ENCODE measurements at places on chromosomes 16 and 17.

DNA sequence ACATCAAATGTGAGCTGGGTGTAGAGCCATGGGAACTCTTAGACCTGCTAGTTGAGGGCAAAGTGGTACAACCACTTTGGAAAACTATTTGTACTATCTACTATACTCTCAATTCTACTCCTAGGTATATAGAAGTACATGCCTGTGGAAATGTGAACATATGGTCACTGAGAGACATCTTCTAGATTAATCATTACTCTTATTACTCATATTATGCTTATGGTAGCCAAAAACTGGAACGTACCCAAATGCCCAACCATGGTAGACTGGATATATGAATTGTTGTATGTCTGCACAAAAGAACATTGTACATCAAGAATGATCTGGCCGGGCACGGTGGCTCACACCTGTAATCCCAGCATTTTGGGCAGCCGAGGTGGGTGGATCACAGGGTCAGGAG is 2.7 kb downstream of the WDR45B start:
- DNase-seq: no peak

DNA sequence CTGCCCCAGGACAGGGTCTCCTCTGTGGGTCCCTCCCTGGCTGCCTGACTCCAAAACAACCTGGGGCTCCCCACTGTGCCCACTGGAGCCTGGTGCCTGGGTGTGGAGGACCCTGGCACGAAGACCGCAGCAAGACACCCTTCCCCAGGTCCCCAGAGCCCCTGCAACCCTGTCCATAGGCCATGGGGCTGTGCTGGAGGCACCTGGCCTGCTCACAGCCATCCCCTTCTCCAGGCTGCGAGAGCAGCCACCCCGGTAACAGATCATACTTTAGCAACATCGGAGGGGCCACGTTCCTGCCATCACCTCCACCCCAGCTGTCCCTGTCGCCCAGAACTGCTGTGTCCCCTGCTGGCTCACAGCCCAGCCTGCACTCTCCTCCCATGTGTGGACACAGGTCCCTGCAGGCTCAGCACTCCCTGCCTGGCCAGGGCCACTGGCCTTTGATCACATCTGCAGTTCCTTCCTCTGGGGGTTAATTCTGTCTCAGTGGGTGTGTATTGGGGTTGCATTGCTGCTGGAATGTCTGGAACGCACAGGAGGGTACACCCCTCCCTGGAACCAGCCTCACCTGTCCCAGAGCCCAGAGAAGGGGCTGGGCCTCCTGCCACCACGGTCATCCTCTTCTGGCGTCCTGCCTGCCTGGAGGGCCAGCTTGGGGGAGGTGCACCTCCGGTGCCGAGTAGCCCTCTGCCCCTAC is 12.2 kb downstream of the PPL start:
- DNase-seq: no peak

GRCh38 chr16:75219838-75220237 is 1.1 kb downstream of the CTRB1 start:
- DNase-seq: no peak

DNA sequence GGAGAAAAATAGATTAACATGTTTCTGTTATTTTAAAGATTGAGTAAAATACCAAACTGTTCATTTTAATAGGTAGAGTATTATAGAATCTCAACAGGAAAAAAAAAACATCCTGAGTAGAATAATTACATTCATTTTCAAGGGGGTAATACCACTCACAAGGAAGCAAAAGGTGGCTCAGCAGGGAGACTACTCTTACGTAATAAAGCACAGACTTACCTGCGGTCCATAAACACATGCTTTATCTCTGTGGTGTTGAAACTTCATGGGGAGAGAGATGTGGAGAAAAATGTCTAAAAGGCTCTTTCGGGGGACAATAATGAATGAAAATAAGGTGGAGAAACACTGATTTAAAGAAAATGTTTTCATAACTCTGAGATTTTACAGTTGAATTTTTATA is 171.7 kb downstream of the MRTFB start:
- DNase-seq: no peak

GRCh38 chr17:187130-187529 is 5.7 kb upstream of the DOC2B start:
- DNase-seq: no peak

DNA sequence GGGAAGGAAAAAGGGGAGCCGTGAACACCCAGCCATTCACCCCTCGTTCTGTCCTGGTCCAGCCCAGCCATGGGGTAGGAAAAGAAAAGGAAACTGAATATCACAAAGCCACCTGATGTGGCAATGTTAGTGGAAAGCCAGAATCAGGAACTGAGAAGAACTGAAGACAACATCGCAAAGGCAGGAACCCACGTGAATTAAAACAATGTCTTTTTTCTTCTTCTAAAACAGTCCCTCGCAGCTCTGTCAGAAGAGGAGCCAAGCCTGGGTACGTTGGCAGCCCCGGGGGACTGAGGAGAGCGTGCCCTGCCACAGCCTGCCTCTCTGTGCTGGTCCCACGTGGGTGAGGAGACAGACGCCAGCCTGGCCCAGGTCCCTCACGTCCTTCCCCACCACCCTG is 55.0 kb downstream of the ZNF423 start:
- DNase-seq: no peak

GRCh38 chr17:63309021-63309420 is 137.1 kb downstream of the CYB561 start:
- no peak for DNase-seq

GRCh38 chr16:72751076-72751475 is 296.9 kb downstream of the ZFHX3 start:
- DNase-seq: no peak

GRCh38 chr17:14427900-14428647 is 127.2 kb downstream of the HS3ST3B1 start:
- no peak for DNase-seq

DNA sequence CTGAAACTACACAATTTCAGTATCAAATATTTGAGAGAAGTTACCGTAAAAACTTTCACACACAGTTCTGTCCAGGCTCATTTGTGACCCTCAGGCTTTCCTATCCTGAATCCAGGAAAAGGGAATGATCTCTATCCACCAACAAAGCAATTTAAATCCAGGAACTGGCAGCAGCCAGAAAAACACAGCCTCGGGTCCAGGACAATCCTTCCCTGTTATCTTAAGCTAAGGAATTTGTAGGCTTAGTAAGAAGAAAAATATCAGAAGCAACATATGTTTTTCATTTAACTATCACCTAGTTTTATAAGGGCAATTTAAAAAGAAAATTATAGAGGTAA is 47.1 kb downstream of the TEX2 start:
- no peak for DNase-seq

DNA sequence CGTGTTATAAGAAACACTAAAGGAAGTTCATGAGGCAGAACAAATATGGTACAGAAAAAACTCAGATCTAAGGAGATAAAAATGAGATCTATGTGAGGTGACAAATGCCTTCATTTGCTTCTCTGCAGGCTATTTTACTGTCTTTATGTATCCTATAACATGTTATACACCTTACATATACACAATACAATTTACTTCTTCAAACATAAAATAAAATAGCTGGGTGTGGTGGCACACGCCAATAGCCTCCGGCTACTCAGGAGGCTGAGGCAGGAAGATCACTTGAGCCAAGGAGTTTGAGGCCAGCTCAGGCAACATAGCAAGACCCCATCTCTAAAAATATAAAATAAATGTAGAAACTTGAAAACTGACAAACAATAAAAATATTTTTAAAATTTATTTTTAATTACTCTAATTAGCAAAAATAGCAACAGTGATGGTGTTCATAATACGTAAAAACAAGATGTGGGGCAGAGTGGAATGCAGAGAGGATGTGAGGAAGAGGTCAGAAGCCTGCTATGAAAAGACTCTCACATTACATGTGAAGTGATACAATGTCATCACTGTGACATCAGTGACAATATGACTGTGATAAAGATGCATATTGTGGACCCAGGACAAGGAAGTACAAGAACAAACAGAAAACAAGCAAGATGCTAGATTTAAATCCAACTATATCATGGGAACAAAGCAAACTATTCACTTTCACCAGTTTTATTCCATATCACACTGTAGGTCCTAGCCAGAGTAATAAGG is 31.0 kb downstream of the VPS53 start:
- no peak for DNase-seq

GRCh38 chr16:50411034-50411433 is 42.2 kb upstream of the BRD7 start:
- DNase-seq: no peak

DNA sequence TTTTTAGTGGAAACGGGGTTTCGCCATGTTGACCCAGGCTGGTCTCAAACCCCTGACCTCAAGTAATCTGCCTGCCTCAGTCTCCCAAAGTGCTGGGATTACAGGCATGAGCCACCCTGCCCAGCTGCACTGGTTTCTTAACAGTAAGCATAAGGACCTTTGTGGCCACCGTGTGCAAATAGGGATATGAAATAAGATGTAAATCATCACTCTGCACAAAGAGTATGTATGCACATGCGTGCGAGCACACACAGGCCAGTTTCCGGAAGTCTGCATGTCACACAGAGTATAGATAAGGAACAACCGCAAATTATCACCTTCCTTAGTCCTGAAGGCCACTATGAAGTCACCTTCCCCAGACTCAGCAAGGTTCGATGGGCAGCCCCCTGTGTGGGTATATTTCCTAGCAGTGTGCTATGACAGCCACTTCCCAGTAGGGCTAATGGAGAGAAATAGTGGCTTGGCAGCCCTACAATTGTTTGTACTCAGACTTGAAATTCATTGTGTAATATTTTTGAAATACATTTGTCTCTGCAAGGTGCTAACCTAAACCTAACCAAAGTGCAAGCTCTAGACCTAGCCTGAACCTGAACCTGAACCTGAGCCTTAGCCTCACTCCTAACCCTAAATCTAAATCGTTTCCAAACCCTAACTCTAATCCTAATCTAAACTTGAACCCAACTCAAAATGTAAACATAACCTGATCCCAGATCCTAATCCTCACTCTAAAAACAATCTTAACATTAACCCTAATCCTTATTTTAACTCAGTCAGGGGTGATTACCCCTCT is 48.4 kb upstream of the SKAP1 start:
- DNase-seq: no peak

- DNase-seq: no peak
These were observed 200.7 kb downstream of the CCDC182 start for GRCh38 chr17:57544401-57544800.

DNA sequence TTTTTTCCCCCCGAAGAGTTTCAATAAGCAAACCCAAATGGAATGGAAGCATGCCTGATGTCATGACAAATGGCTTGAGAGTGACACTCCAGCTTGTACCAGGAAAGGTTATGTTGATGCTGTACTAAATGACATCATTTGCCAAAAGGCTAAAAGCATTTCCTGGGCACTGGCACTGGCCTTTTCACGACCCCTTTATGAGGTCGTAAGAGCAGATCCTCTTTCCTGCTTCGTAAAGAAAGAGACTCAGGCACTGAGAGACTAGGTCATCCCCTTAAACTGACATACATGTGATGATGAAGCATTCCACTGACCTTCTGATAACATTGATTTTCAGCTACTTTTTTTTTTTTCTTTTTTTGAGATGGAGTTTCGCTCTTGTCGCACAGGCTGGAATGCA is 30.5 kb downstream of the CEP295NL start:
- no peak for DNase-seq

DNA sequence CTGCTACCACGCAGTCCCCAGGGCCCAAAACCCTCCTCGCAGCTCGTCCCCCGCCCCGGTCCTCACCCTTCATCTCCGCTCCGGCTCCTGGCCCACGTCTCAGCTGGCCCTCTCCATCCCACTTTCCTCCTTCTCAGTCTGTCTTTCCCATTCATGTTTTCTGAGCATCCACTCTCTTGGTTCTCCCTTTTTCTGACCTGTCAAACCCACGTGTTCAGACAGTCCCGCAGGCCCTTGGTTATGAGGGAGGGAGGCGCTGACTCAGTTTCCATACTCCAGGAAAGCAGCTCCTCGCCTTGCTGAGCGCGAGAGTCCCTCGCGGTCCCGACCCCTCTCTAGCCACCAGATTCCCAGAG is 392 bp upstream of the HID1 start:
- no peak for DNase-seq

GRCh38 chr17:39653662-39654331 is 11.4 kb upstream of the TCAP start:
- DNase-seq: peak; percentile 78

DNA sequence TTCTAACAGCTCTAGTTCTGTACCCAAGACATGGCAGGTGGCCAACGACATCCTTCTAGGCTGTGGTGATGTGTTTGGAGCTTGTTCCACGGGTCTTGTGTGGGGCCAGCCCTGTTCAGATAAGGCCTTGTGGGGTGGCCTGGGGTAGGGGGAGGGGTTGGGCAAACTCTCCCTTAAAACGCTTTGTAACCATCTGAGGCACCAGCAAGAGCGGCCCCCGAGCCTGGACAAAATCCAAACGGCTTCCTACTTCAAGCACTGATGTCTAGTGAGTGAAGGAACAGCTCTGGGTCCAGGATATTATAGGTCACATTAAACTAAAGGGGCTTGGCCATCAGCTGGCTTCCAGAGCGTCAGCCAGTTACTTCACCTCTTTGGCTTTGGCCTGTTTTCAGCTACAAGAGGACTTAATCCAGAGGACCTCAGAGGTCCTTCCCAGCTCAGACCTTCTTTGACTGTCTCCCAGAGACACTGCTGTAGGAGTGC is 11.9 kb downstream of the SERPINF1 start:
- no peak for DNase-seq

DNA sequence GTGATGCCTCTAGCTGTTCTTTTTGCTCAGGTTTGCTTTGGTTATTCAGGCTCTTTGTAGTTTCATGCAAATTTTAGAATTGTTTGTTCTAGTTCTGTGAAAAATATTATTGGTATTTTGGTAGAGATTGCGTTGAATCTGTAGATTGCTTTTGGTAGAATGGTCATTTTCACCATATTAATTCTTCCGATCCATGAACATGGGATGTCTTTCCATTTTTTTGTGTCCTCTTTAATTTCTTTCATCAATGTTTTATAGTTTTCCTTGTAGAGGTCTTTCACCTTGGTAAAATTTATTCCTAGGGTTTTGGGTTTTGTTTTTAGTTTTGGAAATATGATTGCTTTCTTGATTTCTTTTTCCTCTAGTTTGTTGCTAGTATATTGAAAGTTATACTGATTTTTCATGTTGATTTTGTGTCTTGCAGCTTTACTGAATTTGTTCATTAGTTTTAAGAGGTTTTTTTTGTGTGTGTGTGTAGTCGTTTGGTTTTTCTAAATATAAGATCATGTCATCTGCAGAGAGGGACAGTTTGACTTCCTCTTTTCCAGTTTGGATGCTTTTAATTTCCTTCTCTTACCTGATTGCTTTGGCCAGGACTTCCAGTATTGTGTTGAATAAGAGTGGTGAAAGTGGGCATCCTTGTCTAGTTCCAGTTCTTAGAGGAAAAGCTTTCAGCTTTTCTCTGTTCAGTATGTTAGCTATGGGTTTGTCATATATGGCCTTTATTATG is 42.4 kb downstream of the NSRP1 start:
- DNase-seq: no peak

Measured in stimulated activated CD4-positive, alpha-beta T cell treated with anti-CD3 and anti-CD28 coated beads, Interleukin-12 subunit alpha, Interleukin-12 subunit beta, amount 100 ng/mL, for 24 hours (primary cell).